ENCODE measurements at places on chromosomes 12 and 14. TPM values are rescaled to one million over a fixed set of nuclear protein-coding genes. Genes with fewer than 3 reads are reported as not detected.

IL31 gene
- total RNA-seq = not detected

RD3L gene
- not detected for total RNA-seq

LMO3 gene
- total RNA-seq = not detected

PGF gene
- 378 TPM for total RNA-seq

LAG3 gene
- 0.15 TPM for total RNA-seq

SLC38A2 gene
- 665 TPM for total RNA-seq

IL22 gene
- not detected for total RNA-seq

SLCO1C1 gene
- total RNA-seq = 0.46 TPM

ACVRL1 gene
- 1,206 TPM for total RNA-seq

TMTC2 gene
- 4.2 TPM for total RNA-seq

NPFF gene
- total RNA-seq = not detected

HSP90AA1 gene
- total RNA-seq = 526 TPM

TBK1 gene
- total RNA-seq = 44.7 TPM

TSPAN19 gene
- not detected for total RNA-seq

KLHL33 gene
- not detected for total RNA-seq
